ENCODE measurements at places on chromosomes 2 and 18.

DNA sequence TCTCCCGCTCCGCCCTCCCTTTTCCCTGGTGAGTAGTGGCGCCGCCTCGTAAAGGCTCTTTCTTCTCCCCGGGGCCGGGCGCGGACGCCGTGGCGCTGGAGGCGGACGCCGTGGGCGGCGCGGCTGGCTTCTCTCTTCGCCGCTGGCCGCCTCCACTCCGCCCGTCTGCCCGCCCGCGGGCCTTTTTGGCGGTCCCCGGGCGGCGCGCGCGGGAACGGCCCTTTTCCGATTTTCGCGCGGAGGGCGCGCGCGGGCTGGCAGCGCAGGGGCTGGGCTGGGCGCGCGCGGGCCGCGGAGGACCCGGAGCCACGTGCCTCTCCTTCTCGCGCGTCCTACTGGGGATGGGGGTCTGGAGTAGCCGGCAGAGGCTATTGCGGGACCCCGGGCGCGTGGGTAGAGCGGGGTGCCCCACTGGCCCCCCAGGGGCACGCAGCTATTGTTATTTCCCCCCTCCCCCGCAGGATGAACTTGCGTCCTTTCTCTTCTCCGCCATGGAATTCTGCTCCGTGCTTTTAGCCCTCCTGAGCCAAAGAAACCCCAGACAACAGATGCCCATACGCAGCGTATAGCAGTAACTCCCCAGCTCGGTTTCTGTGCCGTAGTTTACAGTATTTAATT lies 472 bp downstream of the SLC20A1 start:
- DNase-seq: peak; percentile 66

DNA sequence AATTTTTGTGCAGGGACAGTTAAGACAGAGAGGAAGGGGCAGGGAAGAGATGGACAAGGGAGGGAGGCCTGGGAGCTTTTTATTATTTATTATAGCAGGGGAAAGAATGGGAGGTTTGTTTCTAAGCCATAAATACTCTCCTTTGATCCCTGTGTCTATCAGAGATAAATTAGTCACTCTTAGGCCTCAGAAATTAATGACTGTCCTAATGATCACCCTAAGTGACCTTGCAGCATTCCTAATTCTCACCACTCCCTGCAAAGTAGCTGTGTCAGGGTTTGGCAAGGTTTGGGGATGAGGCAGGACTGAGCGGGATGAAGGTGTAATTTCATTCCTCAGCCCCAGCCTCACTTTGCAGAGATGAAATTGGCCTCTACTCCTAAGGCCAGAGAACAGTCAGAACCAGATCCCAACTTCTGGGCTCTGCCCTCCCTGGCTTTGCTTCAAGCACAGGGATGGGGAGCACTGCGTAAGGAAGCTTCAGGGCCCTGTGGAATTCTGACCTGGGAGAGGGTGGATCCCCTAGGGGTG lies 95.0 kb downstream of the TMEM17 start:
- DNase-seq: no peak

DNA sequence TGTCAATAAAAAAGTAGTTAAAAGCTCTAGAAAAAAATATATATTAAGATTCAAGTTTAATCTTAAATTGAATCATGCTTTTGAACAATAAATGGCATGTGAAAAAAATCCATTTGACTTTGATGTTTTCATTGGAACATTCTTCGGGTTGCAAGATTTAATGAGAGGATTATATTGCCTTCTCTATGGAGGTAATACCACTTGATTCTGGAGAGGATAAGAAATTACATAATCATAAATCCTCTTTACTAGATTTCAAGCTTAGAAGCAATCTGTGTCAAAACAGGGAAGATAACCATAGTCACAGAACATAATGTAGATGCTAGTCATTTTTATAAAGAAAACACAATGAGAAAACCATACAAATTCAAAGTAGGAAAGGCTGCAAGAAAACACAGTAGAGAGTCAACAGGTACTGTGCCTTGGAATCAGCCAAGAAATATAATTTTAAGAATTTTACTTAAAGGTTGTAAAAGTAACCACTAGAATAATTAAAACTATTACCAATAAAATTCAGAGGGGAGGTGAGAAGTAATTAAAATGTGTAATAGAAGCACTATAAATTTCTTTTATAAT lies 18.7 kb upstream of the MAPRE2 start:
- DNase-seq: no peak

DNA sequence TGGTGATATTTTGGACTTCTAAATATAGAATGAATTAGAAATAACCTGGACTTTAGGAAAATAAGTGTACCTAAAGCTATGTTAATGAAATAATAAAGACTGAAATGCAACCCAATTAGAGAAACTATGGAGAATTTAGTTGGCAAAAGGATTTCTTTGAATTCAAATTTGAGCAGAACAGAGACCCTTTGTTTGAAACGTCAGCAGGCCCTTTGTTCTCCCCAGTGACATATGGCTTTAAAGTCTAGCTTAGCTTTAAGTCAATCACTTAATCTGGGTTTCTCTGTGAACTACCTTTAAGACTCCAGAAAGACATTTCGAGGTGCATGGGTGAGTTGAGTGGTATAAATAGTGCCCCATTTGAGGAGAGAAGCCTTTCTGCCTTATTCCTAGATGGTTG lies 130.5 kb upstream of the CREB1 start:
- DNase-seq: no peak

DNA sequence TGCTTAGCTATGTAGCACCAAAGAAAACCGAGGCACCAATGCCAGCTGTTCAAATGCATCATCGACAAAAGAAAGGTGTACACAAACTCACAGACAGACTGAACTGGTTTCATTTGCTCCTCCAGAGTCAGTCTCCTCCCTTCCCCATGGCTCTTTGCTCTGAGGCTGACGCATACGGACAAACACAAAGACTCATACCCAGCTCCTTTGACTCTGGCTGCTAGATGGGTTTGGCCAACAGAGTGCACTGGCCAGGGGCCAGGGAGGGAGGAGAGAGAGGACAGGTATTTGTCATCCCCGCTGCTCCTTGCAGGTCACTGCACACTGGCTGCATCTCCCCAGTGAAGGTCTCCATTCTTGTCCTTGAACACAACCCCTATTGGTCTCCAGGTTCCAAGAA lies 40.7 kb downstream of the DNER start:
- no peak for DNase-seq
